CD4-positive, alpha-beta T cell treated with Interferon alpha-2 for 1 hour (primary cell): ENCODE measurements at places on chromosomes 4 and X.

DNA sequence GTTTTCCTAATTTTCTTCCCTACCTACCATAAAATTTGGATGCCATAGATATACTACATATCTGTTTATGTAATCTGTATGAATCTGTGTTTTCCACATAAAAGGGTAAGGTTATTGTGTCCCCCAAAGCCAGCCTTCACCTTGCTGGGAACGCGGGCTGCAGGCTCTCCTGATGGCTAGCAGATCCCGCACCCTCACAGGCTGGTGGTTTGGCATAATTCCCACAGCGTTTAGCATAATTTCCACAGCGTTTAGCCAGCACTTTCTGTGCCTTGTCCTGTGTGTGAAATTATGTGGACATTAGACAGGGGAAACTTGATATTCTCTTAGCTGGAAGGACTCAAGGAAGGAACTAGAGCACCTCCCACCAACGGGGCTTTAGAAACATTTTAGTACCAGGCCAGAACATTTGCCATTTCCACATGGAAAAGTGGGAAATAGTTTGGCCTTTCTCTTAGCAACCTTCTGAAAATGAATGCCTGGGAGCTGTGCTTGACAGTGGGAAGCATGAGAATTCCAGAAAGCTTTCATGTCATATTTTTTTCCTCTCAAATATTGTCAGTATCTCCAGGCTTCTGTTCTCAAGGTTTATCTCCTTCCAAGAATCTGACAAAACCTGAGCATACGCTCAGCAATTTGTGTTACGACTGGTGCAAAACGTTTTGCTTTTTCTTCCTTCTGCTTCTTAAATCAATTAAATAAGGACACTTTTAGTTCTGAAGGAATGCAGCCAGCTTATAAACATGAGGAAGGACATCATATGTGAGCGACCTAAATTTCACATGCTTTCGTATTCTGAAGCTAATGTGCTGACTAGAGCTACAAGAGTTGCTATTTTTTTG is 67.9 kb downstream of the STK32B start:
- no peak for DNase-seq

DNA sequence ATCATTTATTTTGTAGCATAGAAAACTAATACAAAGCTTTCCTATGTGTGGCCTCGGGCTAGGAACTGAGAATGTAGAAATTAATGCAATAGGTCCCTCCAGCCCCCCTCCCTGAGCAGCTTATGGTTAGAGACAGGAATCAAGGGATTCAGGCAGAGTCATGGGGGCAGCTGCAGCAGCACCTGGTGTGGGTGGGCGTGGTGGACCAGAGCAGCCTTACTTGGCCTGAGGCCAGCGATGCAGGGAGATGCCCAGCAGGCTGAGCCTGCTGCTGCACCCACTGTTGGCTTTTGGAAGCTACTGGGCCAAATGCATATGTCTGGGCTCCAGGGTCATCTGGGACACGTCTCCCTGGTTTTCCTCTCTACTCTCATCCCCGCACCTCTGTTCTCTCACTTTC is 74.0 kb downstream of the STK32B start:
- DNase-seq, result no peak

DNA sequence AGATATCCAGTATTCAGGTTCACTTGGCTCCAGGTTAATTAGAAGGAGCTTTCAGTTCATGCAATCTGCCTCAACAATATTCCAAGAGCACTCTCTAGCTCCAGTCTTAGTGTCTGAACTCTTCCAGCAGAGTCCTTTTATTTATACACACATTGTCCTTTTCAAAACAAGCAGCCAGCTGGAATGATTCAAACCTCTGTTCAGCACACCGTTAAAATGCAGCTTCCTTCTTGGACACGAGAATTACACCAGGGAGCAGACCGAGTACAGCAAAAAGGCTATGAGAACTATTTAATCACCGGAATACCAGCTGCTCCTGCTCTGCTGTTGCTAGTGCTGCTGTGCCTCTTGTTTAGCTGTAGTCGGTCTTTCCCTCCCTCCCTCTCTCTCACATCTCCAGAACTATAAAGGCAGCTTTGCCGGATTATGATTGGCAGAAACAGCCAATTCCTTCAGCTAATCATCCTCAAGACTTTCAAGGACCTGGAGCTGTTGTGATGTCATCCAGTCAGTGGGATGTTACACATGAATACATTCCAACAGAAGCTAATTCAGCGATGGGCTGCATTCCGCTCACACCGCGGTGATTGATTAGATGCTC is at the start of gene NDST4:
NDST4 (minus strand) TSS at position 115 of the 601 bp plus-strand sequence. CDS start 36,584 bp downstream, outside the sequence.
- DNase-seq, result no peak

DNA sequence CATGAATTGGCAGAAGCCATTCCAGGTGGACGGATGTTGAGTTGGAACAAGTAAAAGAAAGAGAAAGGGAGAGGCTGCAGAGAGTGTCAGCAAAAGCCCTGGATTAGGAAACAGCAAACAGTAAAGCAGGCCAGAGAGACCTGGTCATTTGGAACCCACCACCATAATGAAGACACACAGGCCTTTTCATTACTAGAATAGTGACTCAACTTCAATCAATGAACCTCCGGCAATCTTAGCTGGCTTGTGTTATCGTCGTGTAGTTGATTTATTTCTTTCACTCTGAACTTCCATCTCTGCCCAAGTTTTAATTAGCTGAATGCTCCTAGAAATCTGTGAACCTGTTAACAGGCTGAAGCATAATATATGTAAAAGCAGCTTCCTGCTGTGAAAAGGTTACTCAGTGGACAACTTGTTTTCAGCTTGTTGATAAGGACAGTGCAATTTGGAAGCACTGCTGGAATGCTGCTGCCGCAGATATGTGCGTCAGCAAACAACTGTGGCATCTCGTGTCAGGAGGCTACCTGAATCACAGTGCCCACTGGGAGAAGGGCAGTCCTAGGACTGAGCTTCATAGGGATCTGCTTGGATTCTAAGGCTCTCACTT is 68.8 kb downstream of the SPANXN4 start:
- DNase-seq, result no peak

- DNase-seq, result no peak
These were observed 284.3 kb downstream of the SLC7A11 start for GRCh38 chr4:137957806-137958205.

DNA sequence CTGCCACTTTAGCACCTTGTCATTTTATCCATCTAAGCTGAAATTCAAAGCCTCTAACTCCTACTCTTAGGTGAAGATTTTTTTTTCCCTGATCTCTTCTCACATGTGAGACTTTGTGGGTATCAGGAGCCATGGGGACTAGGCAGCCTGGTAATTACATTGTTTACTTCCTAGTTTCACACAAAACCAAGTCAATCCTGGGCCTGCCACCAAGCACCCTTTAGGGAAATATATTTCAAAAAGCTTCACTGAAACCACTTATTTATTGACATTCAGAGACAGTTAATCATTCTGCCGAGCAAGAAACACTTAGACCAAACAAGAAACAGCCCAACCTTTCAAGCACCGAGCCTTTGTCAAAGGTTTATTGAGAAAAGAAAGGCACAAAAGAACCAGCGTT is 200.0 kb downstream of the RELL1 start:
- no peak for DNase-seq

DNA sequence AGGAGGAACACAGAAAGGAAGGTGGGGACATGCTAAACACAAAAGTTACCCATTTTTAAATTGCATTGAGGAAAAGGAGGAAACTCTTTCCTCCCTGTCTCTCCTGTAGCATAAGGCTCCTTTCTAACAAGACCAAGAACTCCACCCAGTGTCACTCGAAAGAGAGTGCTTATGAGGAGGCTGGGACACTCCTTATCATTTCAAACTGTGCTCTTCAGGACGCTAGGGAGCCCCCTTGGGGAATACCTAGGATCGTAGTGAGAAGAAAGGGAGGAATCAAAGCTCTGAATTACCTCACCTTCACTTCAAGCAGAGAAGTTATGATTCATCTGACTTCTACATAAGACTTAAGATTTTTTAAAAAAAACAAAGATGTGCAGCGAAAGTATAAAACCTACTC is 65.5 kb downstream of the F9 start:
- no peak for DNase-seq

DNA sequence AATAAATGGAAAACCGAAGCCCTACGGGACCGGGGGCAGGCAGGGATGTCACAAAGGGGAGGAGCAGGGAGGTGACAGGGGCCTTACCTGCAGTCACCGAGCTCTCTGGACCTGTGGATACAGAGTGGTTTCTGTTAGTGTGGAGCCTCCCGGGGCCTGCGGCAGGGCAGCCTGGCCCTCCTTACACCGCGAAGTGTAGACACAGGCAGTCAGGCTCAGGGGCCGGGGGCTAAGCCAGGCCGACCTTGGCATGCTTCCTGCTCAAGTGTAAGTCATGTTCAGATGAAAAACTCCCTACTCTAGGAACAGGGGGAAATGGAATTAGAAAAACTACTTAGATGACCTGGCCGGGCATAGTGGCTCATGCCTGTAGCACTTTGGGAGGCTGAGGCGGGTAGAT is 4.3 kb downstream of the FAM3A start:
- no peak for DNase-seq

GRCh38 chr4:186676531-186677161 is 47.0 kb downstream of the FAT1 start:
- DNase-seq, result no peak

- no peak for DNase-seq
These were observed 97.8 kb downstream of the SYTL5 start for GRCh38 chrX:38103857-38104812.

- DNase-seq, result no peak
These were observed 184.7 kb upstream of the NDP start for GRCh38 chrX:44157858-44158257.

DNA sequence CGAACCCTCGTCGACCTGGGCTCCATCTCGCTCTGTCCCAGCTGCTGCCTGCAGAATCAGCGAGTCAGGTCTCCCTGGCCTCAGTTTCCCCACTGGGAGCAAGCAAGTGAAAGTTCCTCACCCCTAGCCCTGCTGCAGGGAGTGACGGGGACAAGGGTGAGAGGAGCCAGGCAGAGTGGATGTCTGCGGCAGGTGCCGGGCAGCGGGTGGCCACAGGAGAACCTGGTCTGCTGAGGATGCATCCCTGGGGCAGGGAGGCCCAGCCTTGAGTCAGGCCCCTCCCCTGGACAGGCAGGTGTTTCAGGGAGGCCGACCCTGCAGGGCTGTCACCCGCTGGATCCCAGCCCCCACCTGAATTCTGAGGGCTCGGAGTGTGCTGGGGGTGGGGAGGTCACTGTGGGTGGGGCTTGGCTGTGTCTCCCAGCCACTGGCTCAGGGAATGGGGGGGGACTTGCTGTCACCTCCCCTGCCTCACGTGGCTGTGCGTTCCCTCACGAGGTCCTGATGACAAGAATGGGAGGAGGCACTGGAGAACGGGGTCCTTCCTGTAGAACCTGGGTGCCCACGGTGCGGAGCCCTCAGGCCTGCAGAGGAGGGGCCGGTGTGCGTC is 33.2 kb downstream of the LRPAP1 start:
- DNase-seq, result no peak

DNA sequence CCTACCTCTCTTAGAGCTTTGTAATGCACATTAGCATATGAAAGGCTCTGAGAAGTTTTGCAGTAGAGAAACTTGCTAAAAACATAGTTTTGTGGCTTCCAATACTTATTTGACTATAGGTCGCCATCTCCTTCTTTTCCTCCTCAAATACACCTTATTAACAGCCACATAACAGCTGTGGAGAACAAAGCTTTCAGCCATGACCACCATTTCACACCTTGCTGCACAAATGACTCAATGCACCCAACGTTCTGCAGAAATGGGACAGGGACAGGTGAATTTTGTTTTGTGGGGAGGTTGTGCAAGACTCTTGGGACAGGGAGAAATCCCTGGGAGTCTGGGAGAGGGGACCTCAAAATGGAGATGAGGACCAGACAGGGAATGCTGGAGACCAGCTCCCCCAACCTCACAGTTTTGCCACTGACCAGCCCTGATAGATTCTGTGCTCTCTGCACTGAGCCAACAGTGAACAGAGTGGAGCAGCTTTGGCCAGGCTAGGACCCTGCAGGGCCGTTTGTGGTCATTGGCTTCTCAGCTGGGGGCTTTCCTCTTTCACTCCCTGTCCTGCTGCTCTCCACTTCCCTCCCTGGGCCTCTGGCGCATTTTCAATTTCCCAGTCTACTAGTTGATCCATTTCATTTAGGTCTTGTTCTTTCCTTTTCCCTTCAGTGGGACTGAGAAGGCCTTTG is 16.6 kb downstream of the FRMPD3 start:
- DNase-seq, result no peak

DNA sequence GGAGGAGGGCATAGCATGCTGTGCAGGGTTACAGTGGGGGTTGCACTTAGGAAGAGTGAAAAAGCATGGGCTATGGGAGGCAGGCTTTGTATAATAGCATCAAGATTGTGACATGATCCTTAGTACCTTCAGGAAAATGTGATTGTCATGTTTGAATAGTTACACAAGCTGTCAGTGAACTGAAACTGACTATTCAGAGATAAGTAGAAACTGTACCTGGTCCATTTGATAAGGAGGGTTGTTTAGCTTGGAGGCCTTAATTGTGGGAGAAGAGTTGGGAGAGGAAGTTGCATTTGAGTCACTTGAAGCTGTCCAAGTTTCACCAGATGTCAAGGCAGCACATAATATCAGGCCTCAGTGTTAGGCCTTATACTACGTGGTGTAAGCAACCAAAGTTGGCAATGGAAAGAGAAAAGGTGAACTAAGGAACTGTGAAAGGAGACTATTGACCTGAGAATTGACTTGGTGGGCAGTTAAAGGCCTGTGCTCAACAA is 85.0 kb downstream of the TEX13C start:
- no peak for DNase-seq

- no peak for DNase-seq
These were observed 57.0 kb upstream of the MSN start for GRCh38 chrX:65610481-65610880.

DNA sequence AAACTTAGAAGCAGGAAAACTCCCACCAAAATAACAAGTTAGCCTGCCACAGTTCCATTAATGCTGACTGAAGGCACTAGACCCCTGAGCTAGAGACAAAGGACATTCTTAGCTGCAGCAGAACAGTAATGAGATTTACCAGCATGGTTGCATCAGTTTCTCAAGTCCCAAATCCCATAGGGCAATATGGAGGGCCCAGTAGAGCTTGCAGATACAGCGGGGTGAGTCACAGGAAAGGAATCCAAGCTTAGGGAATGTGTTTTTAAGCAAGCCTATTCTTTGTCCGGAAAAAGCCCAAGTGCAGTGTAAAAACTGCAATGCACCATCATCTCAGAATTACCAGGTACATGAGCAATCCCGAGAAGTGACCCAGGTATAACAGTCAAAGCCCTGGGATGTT is 51.3 kb upstream of the EXOC1L start:
- no peak for DNase-seq

- no peak for DNase-seq
These were observed 32.1 kb downstream of the IRF2 start for GRCh38 chr4:184442314-184442635.

- DNase-seq, result no peak
These were observed at the start of gene PAGE2B for GRCh38 chrX:55074851-55075467. Gene PAGE2B, plus strand, starts transcription at chrX:55075030. Its CDS starts 1,012 bp downstream, at chrX:55076042.

- DNase-seq, result no peak
These were observed 443.6 kb downstream of the UBE2NL start for GRCh38 chrX:144327495-144327894.

DNA sequence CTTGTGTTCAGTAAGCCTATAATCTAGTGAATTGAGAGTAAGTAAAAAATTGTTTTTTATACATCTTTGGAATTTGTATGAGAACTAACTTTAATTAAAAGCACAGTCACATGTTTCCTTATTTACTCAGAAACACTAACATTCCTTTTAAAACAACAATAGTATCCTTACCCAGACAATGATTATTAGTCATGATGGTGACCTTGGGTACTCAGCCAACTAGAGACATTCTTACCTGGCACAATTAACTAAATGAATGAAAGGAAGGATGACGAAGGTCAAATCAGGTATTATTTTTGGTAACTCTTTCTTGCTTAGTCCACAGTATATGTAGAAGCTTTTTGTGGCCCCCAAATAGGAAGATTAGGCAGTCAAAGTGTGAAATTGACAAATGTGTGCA is 901.0 kb downstream of the FAT4 start:
- DNase-seq, result no peak
